Stimulated activated CD4-positive, alpha-beta T cell treated with anti-CD3 and anti-CD28 coated beads, Interleukin-4, amount 100 ng/mL, for 1 hour (primary cell): ENCODE measurements at places on chromosomes 12 and 14.

- DNase-seq = no peak
Measured at GRCh38 chr12:68438601-68439000, 106.4 kb upstream of the MDM1 start.

GRCh38 chr14:55249423-55249822, 21.8 kb upstream of the FBXO34 start:
- no peak for DNase-seq

DNA sequence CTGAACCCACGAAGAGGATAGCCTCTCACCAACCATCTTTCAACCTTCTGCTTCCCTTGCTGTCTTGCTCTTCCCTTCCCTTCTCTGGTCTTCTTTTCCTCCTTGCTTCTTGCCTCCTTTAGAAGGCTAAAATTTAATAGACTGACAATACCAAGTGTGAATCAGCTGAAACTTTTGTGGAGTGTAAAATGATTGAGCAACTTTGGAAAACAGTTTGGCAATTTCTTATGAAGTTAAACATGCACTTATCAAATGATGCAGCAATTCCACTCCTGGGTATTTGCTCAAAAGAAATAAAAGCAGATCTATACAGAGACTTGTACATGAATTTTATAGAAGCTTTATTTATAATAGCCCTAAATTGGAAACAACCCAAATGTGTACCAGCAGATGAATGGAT, 3.3 kb upstream of the KRT86 start:
- no peak for DNase-seq

DNA sequence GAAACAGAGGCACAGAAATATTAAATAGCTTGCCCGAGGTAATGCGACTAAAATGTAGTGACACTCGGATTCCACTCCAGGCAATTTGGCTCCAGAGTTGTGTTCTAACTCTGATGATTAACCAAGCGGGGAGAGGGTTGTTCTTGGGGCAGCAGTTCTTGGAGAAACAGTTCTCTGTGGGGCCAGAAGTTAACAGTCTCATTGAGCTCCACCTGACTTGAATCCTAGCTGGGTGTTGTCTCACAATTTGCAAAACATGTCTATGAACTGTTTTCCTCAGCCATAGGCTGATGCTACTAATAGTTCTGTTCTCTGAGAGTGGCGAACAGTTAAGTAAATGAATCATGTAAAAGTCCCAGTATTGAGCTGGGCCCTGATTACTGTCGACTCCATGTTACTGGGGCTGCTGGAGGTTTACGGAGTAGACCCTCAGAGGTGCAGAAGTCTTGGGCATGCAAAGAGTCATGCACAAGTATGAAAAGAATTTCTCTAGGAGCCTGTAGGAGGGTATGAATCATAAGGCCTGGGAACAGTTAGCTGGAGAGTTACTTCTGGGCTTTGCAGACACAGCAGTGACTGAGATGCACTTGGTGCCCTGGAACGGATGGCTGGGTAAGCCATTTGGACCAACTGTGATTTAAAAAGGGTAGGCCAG, 15.4 kb upstream of the NIN start:
- DNase-seq = no peak

DNA sequence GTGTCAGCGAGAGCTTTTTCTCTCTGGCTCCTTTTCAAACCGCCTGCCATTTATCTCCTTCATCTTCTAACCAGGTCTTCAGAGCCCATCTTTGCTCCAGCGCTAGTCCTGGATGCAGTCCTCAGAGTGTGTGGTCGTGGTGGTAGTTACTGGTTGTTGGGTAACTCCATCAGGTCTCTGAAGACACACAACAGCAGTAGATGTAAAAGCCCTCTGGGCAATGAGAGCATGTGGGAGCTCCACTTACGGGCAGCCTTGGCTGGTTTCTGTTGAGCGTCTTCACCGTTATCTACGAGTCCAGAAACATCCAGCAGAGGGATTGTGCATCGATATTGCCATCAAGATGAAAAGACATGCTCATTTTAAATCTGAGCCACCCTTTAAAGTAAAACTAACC, 61.2 kb downstream of the FBXL14 start:
- DNase-seq = no peak

- no peak for DNase-seq
Measured at GRCh38 chr12:71130521-71131069, 27.2 kb downstream of the TSPAN8 start.

DNA sequence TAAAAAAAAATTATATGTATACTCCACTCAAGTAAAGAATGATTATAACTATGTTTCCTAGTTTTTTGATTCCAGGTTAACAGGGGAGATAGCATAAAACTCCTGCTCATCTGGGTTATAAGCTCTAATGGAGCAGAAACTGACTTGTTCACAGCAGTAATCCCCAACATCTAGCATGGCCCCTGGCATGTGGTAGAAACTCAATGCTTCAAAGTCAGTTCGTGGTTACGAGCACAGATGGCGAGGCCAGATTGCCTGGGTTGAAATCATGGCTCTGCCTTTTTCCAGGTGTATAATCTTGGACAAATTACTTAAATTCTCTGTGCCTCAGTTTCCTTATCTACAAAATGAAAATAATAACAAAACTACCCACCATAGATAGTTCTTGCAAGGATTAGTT, 183.8 kb downstream of the TTC7B start:
- no peak for DNase-seq

DNA sequence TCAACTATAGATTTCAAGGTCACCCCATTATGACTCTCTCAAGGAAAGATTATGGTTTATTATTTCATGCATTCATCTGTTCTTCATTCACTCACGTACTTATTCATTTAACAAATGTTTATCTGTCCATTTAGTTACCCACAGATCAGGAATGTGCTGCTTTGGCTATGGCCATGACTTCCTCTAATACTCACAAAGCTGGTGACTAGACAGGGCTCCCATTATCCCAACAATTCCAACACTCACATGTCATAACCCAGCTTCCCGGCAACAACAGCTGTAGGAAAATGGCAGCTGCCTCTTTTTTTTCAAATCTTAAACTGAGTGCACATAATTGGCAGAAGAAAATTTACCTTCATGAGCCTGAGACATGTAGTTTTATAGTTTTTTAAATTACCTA, 190.8 kb upstream of the CCDC196 start:
- no peak for DNase-seq

GRCh38 chr12:119071638-119072231, 90.4 kb downstream of the SRRM4 start:
- DNase-seq = no peak

- DNase-seq = no peak
Measured at GRCh38 chr12:108649126-108649525, 15.4 kb upstream of the SELPLG start.

- no peak for DNase-seq
Measured at GRCh38 chr14:70828188-70828587, 18.9 kb upstream of the MAP3K9 start.

GRCh38 chr12:46153268-46153872, 115.5 kb downstream of the SLC38A1 start:
- no peak for DNase-seq
